ENCODE measurements at places on chromosomes 6 and 20. TPM values are rescaled to one million over a fixed set of nuclear protein-coding genes. Genes with fewer than 3 reads are reported as not detected.

Gene ANGPT4
- 1.4 TPM for total RNA-seq

Gene SDCBP2
- 10.2 TPM for total RNA-seq

Gene PCK1
- total RNA-seq, result 4.2 TPM

Gene SMIM13
- 7.5 TPM for total RNA-seq
